ENCODE measurements at places on chromosomes 5 and 9. TPM values are rescaled to one million over a fixed set of nuclear protein-coding genes. Genes with fewer than 3 reads are reported as not detected.

DNA sequence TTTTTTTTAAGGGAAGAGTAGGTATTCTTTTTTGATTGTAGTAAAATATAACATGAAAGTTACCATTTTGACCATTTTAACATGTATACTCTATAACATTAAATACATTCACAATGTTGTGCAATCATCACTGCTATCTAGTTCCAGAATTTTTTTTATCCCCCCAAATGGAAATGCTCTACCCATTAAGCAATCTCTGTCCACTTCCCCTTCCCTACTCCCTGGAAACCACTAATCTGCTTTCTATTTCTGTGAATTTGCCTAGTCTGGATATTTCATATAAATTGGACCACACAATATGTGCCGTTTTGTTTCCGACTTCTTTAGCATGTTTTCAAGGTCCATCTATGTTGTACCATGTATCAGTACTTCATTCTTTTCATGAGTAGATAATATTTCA is 429.5 kb downstream of the TLE1 start:
- DNase-seq: no peak

DNA sequence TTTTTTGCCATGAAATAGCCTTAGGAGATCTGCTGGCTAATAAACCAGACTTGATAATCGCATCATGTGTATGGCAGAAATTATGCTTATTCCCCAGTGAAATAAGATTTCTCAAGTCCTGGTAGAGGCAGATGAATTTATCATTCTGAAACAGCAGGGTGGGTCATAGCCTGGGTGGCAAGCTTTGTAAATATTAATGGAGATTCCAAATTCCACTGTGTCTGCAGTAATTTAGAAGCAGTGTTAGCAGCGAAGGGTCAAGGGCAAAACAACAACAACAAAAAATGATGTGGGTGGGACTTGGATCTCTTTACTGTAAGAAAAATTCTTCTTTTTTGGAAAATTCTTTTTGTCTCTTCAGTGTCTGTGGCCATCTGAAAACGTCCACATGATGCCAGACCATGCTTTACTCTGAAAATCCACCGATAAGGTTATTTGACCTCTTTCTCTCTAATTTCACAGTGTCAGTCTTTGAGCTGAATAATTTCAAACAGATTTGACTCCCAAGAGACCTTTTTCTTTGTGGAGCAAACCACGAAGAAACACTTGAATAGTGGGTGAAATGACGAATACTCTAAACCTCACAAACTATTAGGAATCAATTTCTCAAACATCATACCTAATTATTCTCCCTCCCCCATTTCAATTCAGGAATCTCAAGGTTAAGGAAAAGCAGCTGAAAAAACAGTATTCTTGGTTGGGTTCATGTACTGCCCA is 106.0 kb upstream of the RPS23 start:
- peak; percentile 12 for DNase-seq

- no peak for DNase-seq
These were observed 85.0 kb upstream of the RARS1 start for GRCh38 chr5:168401226-168401625.

Gene CDKN2B
- 0.58 TPM for total RNA-seq

Gene MOB3B
- 20.1 TPM for total RNA-seq

Gene CDK5RAP2
- 438 TPM for total RNA-seq

Data from stomach (tissue), 19 donors.